Osteoblast (primary cell): ENCODE measurements at places on chromosomes 12 and 14. TPM values are rescaled to one million over a fixed set of nuclear protein-coding genes. Genes with fewer than 3 reads are reported as not detected.

- DNase-seq: no peak
These were observed 6.5 kb downstream of the OR6C74 start for GRCh38 chr12:55250944-55251343.

WDR89 gene
- 8.3 and 10.5 TPM in 2 replicates for total RNA-seq

DNA sequence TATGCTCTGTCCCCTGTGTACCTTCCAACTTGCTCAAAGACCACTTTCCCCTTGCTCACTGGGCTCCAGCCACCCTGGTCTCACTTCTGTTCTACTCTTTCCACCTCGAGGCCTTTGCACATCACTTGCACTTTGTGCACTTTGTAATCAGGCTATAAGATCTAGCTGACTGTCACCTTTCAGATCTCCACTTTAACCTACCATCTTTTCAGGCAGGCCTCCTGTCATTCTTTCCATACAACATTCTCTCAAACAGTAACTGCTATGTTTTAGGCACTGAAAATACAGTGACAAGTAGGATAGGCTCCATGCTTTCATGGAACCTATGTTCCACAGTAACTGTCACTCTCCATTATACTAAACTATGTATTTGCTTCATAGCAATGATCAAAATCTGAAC is 14.0 kb downstream of the CPM start:
- no peak for DNase-seq

GPR135 gene
- 5.1 and 5.3 TPM in 2 replicates for total RNA-seq

- DNase-seq: no peak
These were observed 1.5 kb downstream of the MAP4K5 start for GRCh38 chr14:50530794-50531365.

ENDOU gene
- total RNA-seq: not detected in 2 replicates

DNA sequence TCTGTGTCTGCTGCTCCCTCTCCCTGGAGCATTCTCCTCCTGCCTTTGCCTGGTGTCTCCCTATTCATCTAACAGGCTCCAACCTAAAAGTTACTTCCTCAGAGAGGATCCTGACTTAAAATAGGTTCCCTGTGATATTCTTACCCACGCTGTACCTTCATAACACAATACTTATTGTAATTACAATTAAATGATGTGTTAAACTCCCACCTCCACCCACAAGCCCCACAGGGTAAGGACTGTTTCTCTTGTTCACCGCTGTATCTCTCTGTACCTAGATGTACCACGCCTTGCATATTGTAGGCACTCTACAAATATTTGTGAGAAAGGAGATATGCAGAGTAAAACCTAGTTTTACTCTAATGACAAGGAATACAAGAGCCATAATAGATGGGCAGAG is 5.0 kb downstream of the HEBP1 start:
- no peak for DNase-seq

DNA sequence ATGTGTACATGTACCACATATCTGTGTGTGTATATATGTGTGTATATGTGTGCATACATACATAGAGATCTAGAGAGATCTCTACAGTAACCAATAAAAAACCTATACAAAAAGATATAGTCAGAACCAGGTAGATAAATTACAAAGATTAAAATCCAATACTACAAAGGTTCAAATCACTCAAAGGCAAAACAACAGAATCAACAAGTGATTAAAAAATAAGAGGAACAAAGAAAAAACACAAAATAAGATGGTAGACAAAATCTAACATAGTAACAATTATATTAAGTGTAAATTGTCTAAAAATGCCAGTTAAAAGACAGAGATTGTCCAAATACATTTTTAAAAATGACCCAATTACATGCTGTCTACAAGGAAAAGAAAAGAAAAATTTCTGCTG is 83.6 kb downstream of the R3HDM2 start:
- DNase-seq: peak; percentile 62

DNA sequence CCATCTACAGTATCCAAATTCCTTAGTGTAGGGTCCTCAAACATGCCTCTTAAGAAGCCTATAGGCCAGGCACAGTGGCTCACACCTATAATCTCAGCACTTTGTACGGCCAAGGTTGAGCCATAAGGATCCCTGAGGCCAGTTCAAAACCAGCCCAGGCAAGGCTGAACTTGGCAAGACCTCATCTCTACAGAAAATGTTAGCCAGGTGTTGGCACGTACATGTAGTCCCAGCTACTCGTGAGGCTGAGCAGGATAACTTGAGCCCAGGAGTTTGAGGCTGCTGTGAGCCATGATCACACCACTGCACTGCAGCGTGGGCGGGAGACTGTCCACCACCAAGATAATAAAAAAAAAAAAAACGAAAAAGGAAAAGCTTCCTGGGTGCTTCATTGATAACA is 6.8 kb downstream of the CCDC59 start:
- no peak for DNase-seq

DNA sequence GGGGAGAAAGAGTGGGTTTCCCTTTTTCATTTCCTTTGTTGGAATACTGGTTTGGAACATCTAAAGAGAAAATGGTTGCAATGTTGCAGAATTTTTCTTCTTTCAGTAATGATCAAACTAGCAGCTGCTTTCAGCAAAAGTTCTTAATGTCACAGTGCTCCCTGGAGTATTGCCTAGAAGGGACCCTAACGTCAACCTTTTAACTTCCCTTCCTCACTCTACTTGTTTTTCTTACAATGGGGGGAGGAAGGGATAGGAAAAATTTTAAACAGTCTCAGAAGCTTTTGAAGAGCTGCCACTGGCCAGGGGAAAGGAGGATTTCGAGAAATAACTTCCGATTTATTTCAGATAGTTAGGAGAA is 521.8 kb downstream of the MED13L start:
- DNase-seq: no peak

PTGES3 gene
- total RNA-seq: 63.0 and 71.3 TPM in 2 replicates

- no peak for DNase-seq
These were observed 8.1 kb downstream of the DNAI7 start for GRCh38 chr12:25186788-25187402.

GRCh38 chr14:81351205-81351604 is 48.9 kb downstream of the STON2 start:
- peak; percentile 39 for DNase-seq

NELL2 gene
- total RNA-seq: not detected in 2 replicates

PRPH gene
- under 0.01 TPM in 1 of 2 replicates, not detected in the other for total RNA-seq

FAIM2 gene
- total RNA-seq: 0.88 and 1.4 TPM in 2 replicates

KRT72 gene
- total RNA-seq: not detected in 2 replicates

DNA sequence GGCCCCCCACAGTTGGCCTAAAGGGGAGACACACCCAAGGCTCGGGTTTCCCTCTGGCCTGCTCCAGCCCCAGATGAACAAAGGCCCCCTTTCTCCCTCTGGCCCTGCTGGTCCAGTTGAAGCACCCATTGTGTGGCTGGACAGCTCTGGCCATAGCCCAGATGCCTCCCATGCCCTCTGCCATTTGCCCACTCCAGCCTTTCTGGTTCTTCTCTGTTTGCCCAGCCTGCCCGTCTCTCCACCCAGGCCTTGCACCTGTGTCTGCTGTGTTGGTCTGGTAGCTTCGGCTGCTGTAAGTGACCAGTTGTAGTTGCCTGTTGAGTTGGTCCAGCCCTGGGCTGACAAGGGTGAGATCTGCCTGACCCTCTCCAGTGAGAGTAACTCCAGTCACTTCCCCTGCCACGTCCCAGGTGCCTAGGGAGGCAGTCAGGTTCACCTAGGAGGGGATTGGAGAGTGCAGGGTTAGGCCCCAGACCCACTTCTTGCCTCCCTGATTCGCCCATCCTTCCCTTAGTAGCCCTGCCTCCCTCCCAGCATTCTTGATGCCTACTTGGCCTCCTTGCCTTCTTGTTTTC is 3.0 kb downstream of the B4GALNT1 start:
- peak; percentile 29 for DNase-seq

LIN7A gene
- total RNA-seq: 6.5 and 11.5 TPM in 2 replicates

DNA sequence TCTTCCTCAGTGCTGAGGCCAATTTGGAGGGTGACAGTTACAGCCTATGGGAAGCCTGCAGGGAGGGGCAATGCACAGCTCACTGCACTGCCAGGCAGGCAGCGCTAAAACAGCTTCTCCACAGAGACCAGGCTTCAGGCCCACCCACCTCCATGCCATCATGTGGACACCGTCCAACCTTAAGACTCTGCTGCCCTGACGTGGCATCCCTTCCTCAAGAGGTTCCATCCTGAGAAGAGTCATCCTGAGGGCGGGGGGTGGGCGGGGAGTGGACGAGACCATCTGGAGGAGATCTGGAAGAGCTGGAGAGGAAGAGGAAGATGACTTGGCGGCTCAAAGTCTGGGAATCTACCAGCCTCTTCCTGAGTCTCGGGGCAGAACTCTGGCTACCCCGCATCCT is 8.4 kb upstream of the ACVRL1 start:
- DNase-seq: peak; percentile 94

- no peak for DNase-seq
These were observed 37.7 kb downstream of the SYNE2 start for GRCh38 chr14:63890553-63890952.

DNA sequence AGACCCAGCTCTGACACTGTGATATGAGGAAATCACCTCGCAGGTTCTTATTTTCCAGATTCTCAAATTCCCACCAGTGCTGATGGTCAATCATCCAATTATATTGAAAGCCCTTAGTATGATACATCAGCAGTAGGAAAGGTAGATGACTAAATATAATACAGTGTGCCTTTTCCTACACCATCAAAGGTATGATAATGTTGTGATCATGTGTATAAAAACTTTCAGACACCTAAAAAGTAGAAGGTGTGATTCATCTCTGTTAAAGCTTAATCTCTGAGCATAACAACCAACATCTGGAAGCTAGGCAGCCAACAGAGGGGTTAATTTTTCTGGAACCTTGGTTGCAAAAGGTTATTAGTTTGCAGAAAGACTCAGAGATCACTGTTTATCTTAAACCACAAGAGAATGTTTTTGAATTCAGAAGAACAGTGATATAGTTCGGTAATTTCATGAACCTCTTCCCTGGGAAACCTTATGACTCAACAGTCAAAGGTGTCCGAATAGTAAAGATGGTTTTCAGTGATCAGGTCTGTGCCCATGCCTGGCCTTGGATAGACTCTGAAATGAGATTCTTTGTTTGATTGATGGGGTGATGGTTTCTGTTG is 122.5 kb downstream of the ETV6 start:
- DNase-seq: peak; percentile 55
